Stimulated activated CD8-positive, alpha-beta memory T cell treated with anti-CD3 and anti-CD28 coated beads, Interleukin-7, amount 100 ng/mL, for 1 hour (primary cell): ENCODE measurements at places on chromosomes 11 and 22.

DNA sequence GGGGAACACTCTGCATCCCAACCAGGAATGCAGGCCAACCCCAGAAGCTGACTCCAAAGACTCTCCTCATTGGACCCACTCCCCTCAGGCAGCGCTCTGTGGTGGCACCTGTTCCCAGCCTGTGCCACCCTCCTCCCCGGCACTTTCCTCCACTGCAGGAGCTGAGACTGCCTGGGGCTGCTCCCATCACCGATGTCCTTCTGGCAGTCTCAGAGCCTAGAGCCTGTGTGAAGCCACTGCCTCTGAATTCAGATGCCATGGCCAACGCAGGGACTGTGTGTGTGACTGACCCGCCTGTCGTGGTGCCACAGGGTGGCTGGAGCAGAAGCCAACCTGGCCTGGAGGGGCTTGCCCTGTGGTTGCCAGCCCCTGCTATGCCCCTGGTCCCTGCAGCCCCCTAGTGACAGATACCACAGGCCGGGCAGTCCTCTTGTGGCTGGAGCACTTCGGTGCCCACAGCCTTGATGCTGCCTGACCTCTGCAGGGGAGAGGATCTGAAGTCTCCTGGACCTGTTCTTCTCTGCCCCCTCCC is 43.2 kb downstream of the TBX1 start:
- no peak for DNase-seq

DNA sequence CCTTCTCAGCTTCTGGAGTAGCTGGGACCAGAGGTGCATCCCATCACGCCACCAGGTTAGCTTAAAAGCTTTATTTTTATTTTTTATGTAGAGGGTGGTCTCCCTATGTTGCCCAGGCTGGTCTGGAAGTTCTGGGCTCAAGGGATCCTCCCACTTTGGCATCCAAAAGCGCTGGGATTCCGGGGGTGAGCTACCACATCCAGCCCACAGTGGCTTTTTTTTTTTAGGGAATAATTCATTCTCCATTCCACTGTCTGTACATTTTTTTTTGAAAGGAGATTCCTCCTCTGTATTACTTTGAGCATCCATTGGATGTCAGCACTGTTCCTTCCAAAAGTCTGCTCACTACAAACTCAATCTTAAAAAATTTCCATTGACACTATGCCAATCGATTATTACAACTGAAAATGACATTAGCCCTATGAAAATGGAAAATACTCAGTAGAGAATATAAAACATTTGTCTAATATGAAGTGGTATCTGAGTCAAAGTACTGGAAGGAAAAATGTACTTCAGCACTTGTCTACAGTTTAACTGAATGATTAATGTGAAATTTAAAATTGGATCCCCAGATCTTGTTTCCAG is 1.3 kb upstream of the LPXN start:
- no peak for DNase-seq

GRCh38 chr11:65454311-65454695 is 31.7 kb downstream of the NEAT1 start:
- no peak for DNase-seq

- no peak for DNase-seq
These were observed 396.8 kb downstream of the GUCY1A2 start for GRCh38 chr11:106621484-106621883.

GRCh38 chr11:110526323-110526722 is 96.6 kb downstream of the FDX1 start:
- DNase-seq, result no peak

- no peak for DNase-seq
These were observed 12.3 kb upstream of the MPEG1 start for GRCh38 chr11:59225017-59225416.

DNA sequence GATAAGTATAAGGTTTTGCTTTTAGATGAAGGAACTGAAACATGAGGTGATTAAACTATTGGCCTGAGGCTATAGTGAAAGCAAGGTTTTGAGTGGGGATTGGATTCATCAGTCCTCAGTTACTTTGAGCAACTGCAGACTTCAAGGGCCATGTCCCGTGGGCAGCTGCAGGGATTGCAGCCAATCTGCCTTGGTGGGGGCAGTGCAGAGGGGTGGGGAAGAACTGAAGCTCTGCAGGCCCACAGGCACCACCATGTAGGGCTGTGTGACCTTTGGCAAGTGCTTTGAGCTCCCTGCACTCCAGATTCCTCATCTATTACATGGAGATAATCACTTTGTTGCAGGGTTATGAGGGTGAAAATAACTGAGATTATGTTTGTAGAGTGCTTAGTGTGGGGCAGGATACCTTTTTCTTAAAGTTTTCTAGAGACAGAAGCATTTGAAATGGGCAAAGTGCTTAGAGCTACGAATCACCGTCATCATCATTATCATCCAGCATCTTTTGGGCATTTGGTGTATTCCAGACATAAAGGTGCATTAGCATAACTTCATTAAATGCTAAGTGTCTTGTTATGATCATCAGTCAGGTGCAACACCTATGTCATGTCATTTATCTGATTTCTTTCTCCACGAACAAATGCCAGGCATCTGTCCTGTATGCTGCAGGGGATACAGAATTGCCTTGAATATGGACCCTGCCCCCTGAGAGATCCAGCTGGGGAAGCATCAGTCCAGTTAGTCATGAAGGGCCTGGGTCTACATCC is 72.1 kb upstream of the TENM4 start:
- no peak for DNase-seq

GRCh38 chr11:3796801-3797328 is 489 bp downstream of the NUP98 start:
- no peak for DNase-seq

- DNase-seq, result no peak
These were observed 27.4 kb downstream of the MB start for GRCh38 chr22:35589756-35590093.

DNA sequence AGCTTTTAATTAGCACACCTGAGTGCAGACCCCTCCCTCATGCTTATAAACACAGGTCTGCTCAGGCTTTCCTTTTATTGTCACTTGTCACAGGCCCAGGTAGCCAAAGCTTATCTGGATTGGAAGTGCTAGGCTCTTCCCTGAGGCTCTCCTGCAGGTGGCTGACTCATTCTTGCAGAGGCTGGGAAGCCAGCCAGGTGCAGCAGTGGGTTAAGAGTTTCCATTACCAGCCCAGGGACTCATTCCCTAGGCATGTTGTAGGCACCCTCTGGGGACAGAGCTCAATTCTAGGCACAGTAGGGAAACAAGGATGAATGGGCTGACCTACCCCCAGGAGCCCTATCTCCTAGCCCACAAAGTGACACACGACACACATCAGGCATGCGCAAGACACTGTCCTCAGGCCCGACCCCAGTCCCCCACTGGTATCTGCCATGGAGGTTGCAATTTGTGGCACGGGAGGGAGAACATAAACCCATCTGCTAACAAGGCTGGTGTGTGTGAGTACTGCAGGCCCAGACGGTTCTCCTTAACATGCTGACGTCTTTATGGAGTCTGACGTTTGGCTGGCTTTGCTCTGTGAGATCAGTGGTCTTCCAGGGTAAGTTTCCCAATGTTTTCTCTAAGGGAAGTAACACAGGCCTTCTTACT is 94.2 kb downstream of the ABTB2 start:
- no peak for DNase-seq

DNA sequence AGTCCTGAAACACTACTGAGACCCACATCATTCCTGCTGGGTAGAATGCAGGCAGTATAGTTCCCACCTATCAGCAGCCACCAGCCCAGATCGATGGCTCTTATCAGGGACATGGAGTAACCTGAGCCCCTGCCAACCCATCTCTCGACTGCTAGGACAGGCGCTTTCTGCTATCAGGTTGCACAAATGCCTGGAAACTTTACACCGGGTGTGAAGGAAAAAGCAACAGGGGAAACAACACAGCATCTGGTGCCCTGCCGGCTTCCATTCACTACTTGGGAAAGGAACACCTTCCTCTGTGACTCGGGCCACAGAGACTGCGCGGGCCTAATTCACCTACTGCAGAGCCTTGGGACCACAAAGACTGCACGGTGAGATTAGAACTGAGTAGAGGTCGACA is 18.5 kb downstream of the RBFOX2 start:
- no peak for DNase-seq

- no peak for DNase-seq
These were observed 3.3 kb downstream of the TTLL1 start for GRCh38 chr22:43085658-43086606.
